ENCODE measurements at places on chromosomes 6 and 20.

DNA sequence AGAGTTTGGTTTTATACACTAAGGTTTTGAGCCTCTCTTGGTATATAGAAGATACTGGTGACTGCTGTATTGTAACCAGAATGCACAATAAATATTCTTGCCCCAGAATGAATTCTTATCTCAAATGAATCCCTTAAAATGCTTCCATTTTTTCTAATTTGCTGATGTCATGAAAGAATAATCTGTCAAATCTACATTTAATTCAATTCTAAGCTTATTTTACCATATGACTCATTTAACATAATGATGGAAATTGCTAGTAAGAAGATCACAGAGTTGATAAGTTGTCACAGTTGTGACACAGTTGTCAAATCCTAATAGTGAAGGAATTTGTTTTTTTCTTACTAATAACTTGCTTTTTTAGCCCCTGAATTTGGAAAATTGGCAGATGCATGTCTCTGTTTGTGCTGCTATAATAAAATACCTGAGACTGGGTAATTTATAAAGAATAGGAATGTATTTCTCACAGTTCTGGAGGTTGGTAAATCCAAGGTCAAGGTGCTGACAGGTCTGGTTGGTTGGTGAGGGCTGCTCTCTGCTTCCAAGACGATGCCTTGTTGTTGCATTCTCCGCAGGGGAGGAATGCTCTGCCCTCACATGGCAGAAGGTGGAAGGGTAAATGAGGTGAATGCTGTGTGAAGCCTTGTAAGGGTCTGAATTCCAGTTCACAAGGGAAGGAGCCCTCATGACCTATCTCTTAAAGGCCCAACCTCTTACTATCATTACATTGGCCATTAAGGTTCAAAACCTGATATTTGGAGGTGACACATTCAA is 4.7 kb downstream of the ECT2L start:
- no peak for DNase-seq

- no peak for DNase-seq
These were observed 23.8 kb downstream of the FRK start for GRCh38 chr6:116036885-116037284.

- DNase-seq: no peak
These were observed 10.7 kb downstream of the ZBTB24 start for GRCh38 chr6:109472132-109472995.

DNA sequence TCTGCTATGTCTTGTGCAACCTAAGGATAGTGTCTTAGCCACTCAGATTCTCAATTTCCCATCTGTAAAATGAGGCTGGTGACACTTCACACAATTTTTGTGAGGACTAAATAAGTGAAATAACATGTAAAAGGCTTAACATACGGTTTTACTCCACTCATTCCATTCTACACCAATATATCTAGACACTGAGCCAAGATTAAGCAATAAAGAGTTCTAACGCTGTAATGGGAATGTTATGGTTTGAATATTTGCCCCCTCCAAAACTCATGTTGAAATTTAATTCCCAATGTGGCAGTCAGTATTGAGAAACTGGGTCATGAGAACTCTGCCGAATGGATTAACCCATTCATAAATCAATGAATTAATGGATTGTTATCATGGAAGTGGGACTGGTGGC is 301.0 kb downstream of the HACE1 start:
- DNase-seq: no peak

DNA sequence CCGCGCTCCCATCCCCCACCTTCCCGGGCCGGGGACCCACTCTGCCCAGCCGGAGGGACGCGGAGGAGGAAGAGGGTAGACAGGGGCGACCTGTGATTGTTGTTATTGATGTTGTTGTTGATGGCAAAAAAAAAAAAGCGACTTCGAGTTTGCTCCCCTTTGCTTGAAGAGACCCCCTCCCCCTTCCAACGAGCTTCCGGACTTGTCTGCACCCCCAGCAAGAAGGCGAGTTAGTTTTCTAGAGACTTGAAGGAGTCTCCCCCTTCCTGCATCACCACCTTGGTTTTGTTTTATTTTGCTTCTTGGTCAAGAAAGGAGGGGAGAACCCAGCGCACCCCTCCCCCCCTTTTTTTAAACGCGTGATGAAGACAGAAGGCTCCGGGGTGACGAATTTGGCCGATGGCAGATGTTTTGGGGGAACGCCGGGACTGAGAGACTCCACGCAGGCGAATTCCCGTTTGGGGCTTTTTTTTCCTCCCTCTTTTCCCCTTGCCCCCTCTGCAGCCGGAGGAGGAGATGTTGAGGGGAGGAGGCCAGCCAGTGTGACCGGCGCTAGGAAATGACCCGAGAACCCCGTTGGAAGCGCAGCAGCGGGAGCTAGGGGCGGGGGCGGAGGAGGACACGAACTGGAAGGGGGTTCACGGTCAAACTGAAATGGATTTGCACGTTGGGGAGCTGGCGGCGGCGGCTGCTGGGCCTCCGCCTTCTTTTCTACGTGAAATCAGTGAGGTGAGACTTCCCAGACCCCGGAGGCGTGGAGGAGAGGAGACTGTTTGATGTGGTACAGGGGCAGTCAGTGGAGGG is 2.8 kb downstream of the SOX4 start:
- no peak for DNase-seq

GRCh38 chr20:61662968-61663331 is 402.7 kb downstream of the TAF4 start:
- DNase-seq: no peak

GRCh38 chr20:46683939-46684750 is 5.1 kb downstream of the TP53RK start:
- DNase-seq: no peak

DNA sequence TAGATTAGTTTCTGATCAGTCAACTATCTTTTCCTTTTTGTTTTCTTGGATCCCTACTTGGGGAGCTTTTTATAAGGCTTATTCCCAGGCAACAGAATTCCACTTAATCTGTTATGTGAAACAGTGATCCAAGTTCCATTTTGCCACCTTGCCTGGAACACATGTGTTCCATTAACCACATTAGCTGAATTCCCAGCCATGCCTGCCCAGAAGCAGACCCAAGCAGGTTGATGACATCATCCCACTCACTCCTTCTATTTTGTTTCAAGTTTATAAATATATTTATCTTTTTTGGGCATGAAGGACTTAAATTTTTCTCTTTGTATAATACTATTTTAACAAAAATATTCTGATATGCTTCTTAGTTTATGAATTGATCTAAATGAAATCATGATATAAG is 587.4 kb downstream of the GRIK2 start:
- no peak for DNase-seq

DNA sequence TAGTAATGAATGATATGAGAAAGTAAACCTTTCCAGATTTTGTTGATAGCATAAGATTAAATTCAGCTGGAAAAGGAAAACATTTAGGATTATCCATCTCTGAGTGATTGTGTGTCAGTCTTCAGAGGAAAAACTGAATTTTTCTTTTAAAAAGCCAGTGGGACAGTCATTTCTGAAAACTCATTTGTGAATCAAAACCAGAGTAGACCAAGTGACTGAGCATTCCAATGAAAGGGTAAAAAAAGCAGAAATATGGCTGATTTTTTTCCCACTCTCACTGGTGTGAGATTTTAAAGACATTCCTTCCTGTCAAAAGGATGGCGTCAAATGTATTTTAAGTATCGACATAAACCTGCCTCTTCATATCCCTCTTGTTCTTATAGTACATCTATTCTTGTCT is 214.0 kb downstream of the GMPR start:
- DNase-seq: no peak

DNA sequence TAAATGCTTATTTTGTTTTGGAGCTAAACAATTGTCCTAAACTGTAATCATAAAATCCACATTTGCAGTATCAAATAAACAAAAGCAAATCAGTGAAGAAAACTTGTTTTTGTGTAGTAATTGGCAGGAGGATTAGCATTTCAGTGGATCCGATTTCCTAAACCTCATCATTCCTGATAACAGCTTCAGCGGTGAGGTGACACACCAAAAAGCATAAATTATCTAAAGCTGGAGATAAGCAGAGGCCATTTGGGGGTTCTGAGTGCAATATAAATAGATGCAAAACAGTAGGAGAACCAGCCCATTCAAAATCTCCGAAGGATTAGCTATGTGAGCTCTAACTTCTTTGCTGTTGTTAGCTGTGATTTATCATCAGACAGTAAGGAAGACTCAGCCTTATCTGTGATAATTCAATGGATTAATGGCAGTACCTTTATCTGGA is 235.8 kb downstream of the EPHA7 start:
- DNase-seq: no peak

- DNase-seq: no peak
These were observed 658.8 kb downstream of the PTPRT start for GRCh38 chr20:42530855-42531448.

DNA sequence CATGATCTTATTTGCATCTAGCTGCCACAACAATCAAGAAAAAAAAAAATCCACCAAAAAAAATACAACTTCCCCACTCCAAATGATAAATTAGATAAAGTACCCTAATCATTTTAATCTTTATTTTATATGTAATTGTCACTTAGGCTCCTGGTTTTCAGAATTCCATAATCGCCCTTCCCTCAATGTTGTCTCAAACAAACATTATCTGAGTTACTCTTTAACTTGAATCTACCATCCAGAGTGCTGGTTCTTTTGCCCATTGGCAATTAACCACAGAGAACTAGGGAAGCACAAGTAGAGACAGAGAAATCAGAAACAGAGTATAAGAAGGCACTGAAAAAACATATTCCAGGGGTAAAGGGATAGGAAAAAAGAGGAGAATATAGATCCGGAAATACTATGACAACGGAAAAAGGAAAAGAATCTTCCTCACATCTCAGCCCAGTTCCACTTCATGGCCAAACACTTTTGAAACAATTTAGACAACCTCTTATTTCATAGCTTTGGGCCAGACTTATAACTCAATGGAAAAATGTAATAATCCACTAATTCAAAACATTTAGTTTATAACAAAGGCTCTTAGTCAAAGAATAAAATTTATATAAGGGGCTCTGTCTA is 861 bp upstream of the NHSL1 start:
- no peak for DNase-seq

GRCh38 chr6:146989860-146990259 is 214.4 kb upstream of the STXBP5 start:
- no peak for DNase-seq

- no peak for DNase-seq
These were observed 166.5 kb upstream of the MMS22L start for GRCh38 chr6:97449444-97449966.

DNA sequence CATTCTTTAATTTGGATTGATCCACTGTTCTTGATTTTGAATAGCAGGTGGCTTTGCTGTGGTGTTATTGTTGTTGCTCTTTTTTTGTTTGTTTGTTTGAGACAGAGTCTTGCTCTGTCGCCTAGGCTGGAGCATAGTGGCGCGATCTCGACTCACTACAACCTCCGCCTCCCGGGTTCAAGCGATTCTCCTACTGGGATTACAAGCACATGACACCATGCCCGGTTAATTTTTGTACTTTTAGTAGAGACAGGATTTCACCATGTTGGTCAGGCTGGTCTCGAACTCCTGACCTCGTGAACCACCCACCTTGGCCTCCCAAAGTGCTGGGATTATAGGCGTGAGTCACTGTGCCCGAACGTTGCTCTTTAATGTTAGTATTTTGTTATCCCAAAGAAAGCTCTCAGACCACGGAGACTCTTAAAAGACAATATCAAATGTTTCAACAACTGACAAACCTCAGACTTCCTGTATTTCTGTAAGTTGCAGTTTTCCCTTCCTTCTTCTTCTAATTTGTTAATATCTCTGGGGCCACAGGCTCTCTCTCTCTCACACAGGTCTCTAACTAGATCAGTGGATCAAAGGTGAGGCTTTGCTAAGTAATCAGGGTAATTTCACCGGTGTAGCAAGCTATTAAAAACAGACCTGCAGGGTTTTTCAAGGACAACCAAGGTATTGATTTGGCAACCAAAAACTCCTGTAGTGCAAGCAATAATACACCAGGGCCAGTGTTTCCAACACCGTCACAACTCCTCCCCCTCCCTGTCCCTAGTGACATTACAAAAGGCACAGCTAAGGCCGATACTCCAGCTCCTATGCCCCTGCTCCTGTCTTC is 48.8 kb upstream of the ZNF217 start:
- no peak for DNase-seq

DNA sequence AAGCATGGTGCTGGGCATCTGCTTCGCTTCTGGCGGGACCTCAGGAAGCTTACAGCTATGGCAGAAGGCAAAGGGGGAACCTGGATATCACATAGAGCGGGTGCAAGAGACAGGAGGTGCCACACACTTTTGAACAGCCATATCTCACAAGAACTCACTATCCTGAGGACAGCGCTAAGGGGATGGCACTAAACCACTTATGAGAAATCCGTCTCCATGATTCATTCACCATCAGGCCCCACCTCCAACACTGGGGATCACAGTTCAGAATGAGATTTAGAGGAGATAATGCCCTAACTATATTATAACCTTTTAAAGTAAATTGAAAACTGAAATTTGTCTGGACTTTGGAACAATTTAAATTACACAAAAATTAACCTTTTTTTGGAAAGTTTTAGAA is 37.8 kb upstream of the SUMO4 start:
- no peak for DNase-seq

DNA sequence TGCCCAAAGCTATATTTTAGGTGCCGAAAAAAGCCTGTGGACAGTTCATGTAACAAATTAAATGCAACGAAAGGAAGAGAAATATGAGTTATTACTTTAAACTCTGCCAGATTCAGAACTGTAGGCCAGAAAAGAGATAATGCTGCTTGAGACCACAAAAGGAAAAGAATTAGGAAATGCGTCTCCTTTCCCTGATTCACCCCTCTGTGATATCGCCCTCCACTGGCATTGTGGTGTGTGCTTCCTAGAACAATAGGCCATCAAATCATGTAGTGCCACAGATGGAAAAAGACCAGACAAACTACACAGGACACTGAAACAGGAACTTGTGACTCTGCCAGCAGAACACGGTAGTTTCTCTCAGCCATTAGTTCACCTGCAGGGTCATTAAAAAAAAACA is 14.7 kb upstream of the LAMA4 start:
- DNase-seq: no peak

- no peak for DNase-seq
These were observed 1.6 kb downstream of the CLPS start for GRCh38 chr6:35795453-35796071.

- DNase-seq: no peak
These were observed 36.2 kb upstream of the DSP start for GRCh38 chr6:7505189-7505699.

GRCh38 chr6:156449128-156449527 is 328.1 kb upstream of the ARID1B start:
- DNase-seq: no peak

- DNase-seq: no peak
These were observed 29.0 kb downstream of the ARID1B start for GRCh38 chr6:156806155-156806554.

- DNase-seq: no peak
These were observed 14.3 kb upstream of the EPM2A start for GRCh38 chr6:145749632-145750031.

- DNase-seq: no peak
These were observed 1.7 kb upstream of the TFAP2C start for GRCh38 chr20:56627122-56628014.

DNA sequence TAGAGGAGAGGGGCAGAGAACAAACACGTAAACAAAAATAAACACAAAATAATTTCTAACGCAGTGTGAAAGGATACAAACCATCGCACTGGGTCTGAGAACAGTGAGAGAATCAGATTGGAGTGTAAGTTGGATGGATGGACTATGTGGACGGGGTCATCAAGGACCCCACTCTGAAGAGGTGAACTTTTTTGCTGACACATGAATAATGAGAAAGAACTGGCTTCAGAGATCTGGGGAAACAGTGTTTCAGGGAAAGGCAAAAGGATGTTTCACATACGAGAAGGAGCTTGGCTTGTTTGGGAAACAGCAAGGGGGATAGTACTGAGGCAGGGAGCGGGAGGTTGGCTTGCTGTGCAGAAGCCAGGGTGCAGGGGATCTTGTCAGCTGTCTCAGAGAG is 295.4 kb downstream of the ZNF217 start:
- no peak for DNase-seq

GRCh38 chr6:47471911-47472310 is 5.7 kb upstream of the CD2AP start:
- no peak for DNase-seq

All from stimulated activated CD4-positive, alpha-beta T cell treated with anti-CD3 and anti-CD28 coated beads, Interleukin-1b, Interleukin-23, amount 100 ng/mL, for 1 hour (primary cell).